ENCODE measurements at places on chromosomes 6 and 20. TPM values are rescaled to one million over a fixed set of nuclear protein-coding genes. Genes with fewer than 3 reads are reported as not detected.

DNA sequence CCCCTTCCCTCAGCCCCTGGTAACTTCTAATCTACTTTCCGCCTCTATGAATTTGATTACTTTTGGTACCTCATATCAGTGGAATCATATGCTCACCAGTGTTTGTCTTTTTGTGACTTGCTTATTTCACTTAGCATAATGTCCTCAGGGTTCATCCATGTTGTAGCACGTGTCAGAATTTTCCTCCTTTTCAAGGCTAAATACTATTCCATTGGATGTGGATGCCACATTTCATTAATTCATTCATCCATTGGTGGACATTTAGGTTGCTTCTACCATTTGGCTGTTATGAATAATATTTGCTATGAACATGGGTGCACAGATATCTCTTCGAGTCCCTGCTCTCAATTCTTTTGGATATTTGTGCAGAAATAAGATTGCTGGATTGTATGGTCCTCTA is 388.6 kb upstream of the SOX4 start:
- no peak for DNase-seq

GRCh38 chr6:106446287-106446885 is 85.9 kb downstream of the CRYBG1 start:
- DNase-seq, result peak; percentile 25

Gene SLC17A3
- not detected for total RNA-seq

- no peak for DNase-seq
These were observed 235.5 kb downstream of the BMP7 start for GRCh38 chr20:57030611-57031600.

- DNase-seq, result no peak
These were observed 7.9 kb downstream of the GNL1 start for GRCh38 chr6:30548375-30548774.

Gene LINC00237
- total RNA-seq, result not detected
